HCT116 (cell line): ENCODE measurements at places on chromosomes 16 and 17. TPM values are rescaled to one million over a fixed set of nuclear protein-coding genes. Genes with fewer than 3 reads are reported as not detected.

Gene CD300E
- not detected for total RNA-seq

Gene FGF11
- total RNA-seq = 6.1 TPM

GRCh38 chr16:11411059-11411550 is 65.8 kb downstream of the RMI2 start:
- DNase-seq = no peak

Gene SLC35G6
- not detected for total RNA-seq
